Suprapubic skin (tissue), 4 donors: ENCODE measurements at places on chromosomes 11 and 22.

- no peak for DNase-seq
These were observed 123.8 kb upstream of the FGF3 start for GRCh38 chr11:69943066-69943465.

DNA sequence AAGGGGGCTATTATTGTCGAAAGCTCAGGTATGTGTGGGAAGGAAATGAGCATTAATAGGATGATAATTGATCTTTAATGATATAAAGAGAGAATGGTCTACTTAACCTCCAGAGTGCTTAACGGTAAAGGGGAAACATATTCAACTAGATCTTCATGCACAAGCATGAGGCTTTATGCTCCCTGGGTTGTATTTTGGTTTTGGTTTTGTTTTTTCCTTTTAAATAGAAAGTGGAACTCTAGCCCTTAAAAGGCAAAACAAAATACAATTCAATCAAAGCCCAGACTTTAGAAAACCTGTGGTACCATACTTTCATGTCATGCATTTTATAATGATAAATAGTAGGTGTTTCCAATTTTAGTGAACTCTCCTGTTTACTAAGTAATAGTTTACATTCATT, 622.7 kb downstream of the METTL15 start:
- DNase-seq = no peak

DNA sequence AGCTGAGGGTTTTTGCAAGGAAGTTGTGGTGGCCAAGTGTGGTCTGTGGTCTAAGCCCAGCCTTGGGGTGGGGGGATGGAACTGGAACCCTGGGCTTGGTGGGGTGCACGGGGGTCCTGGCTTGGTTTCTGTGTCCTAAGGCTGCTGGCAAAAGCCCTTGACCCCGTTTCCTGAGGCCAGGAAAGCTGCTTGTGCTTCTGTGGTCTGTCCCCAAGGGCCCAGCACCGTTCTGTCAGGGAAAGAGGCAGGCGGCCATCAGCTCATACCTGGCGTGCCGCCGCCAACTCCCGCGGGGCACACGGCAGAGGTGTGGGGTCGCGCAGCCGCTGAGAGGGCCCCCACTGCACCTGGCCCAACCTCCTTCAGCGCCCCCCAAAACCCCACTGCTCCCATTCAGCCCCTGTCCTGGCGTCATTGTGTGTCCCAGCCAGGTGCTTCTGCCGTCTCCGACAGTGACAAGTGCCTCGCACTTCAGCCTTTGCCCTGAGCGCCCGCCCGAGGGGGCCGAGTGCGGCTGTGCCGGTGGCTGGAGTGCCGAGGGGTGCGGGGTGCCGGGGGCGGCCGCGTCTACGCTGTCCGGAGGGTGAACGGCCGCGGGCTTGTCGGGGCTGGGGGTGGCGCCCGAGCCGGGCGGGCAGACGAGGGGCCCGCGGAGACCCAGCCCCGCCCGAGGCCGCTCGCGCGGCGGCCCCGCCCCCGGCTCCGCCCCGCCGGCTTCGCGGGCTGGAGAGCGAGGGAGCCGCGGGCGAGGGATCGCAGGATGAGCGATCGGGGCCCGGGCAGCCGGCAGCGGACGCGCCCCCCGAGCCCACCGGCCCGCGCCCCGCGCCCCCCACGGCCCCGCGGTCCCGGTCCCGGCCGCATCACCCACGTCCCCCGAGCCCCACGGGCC, at the start of gene CNIH2:
CNIH2 (plus strand) TSS at position 705 of the 892 bp plus-strand sequence. CDS start 282 bp downstream, outside the sequence.
- no peak for DNase-seq

DNA sequence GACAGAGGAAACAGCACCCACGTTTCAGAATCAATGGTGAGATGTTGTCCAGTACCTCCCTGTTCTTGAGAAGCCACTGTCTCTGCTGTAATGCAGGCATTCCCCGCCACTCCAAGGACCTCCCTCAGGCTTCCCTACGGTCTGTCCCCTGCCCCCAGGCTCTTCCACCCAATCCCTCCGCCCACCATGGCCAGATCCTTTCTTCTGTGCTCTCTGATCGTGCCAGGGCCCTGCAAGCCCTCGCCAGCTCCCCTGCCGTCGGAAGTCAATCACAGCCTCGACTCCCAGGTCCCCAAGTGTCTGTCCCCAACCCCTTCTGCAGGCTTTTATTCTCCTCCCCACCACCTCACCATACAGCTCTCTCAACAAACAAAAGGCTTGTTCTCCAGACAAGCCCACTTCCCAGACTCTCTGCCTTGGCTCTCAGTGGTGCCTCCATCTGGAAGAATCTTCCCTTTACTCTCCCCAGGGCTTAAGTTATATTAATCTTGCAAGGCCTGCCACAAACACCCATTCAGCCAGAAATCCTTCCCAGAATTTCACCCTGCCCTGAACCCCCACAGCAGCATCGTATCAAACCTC, 13.7 kb downstream of the SCN4B start:
- DNase-seq = no peak

- peak; percentile 59 for DNase-seq
These were observed 20.7 kb downstream of the ZBTB16 start for GRCh38 chr11:114080219-114080618.

GRCh38 chr22:33328789-33329296, 270.7 kb upstream of the SYN3 start:
- DNase-seq = no peak

DNA sequence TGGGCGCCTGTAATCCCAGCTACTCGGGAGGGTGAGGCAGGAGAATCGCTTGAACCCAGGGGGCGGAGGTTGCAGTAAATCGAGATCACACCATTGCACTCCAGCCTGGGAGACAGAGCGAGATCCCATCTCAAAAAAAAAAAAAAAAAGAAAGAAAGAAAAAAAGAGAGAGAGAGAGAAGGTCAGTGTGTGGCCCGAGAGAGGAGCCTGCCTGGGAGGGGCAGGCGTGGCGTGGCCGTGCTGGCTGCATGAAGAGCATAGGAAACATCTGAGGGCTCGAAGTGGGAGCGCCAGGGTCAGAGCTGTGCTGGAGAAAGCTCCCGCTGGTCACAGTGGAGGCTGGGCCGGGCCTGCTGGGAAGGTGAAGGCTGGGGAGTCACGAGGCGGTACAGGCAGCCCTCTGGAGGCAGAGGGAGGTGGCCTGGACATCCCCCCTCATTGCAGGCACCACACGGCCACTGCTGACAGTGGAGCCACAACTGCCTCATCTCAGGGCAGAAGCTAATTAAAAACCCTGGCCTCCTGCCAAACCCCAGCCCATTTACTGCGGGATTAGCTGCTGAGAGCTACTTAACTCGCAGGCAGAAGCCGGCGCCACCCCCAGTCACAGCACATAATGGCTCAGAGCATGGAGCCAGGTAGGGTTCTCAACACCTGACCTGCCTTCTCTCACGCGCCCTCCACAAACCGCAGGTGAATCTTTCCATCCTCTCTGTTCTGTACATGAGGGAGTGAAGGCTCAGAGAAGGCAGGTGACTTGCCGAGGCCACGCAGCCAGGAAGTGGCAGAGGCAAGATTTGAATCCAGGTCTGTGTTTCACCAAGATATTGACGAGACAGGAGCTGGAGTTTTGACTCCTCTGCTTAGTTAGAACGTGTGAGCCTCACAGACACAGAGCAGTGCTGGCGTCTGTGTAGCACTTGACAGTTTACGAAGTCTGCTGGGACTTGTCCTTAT, 32.6 kb downstream of the NFAM1 start:
- no peak for DNase-seq

DNA sequence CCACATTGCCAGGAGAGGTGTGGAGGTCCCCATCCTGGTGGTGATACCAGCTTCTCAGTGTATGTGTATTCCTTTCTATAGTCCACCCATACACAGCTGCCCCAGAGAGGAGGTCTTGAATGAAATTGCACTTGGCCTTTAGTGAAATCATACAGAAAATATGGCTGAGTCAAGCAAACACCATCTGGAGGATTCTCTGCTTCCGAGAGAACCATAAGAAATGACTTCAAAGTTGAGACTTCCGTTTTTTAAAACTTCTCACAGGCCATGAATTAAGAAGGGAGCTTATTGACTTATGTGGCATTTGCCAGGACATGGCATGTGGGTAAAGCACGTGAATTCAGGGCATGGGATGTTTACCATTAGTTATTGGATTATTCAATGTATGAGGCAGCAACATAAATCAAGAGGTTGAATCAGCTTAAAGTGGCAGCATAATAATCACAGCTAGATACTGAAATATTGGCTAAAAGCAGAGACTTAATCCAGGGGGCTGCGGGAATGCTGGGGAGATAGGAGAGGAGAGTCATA, 119.1 kb upstream of the MTNR1B start:
- no peak for DNase-seq
